CD8-positive, alpha-beta memory T cell (primary cell): ENCODE measurements at places on chromosomes 1 and 21.

DNA sequence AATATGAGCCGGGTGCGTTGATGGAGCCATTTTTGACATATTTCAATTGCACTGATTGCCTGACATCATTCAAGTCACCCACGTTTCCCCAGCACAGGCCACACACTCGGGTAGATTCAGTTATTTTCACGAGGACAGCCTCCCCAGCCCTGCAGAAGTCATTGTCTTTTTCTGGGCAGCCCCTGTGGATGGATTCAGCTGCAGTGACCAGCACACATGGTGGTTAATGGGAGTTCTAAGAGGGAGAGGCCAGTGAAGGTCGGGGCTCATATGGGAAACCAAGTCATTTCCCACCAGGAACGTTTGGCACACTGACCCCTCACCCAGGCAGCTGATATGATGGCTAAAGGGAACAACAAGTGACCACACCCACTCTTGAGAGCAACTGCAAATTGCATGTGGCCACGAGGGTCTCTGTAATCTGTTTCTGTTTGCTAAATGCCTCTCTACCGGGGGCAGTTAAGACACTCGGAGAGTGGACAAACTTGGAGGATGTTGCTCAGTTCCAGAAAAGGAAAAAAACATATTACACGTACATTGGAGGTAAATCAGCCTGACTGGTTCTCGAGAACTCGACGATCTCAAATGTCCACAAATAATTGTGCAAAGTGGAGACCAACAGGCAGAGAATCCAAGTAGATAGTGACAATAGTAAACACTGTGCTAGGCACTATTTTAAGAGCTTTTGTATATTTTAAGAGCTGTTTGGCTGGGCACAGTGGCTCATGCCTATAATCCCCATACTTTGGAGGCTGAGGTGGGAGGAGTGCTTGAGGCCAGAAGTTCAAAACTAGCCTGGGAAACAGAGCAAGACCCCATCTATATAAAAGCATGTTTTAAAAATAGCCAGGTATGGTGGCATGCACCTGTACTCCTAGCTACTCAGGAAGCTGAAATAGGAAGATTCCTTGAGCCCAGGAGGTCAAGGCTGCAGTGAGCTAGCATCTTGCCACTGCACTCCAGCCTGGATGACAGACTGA, 167.2 kb upstream of the IRF2BP2 start:
- no peak for DNase-seq
- H3K4me1 ChIP-seq = peaks cover 17% of the 10 kb centered on the region
- no peak overlapping the region for H3K27ac ChIP-seq
- H3K27me3 ChIP-seq = peaks cover 5% of the 10 kb centered on the region
- H3K36me3 ChIP-seq = no peaks in the 10 kb centered on the region

DNA sequence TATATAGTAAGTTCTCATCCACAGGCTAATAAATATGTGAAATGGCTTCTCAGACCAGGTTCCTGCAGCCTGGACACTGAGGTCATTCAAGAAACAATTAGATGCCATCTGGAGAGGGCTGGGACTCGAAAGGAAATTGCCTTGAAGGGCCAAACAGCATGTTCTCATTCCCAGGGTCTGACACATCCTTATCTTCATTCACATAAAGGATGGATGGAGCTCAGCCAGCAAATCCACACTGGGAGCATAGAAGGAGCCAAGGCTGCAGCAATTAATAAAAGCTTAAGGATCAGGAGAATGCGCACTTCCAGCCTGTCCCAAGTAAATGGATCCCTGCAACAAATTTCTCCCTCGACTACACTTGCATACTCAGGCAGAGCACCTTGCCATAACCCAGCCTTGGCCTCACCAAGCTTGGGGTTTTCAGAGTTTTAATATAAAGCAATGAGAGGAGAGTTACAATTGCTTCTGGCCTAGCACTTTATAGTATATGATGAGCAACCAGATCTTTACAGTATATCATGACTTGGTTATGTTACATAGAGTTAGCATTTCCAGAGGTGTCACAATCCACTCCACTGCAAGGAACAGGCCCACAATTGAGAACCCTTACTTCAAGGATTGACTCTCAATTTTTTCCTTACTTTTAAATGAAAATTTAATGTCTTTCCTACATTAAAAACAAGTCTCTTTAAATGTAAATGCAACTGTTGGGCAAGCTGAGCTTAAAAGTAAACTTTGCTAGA, 55.9 kb downstream of the BCAR3 start:
- no peak overlapping the region for H3K27ac ChIP-seq
- no peak for DNase-seq
- no peaks in the 10 kb centered on the region for H3K36me3 ChIP-seq
- H3K4me3 ChIP-seq = no peak overlapping the region
- H3K4me1 ChIP-seq = no peaks in the 10 kb centered on the region

DNA sequence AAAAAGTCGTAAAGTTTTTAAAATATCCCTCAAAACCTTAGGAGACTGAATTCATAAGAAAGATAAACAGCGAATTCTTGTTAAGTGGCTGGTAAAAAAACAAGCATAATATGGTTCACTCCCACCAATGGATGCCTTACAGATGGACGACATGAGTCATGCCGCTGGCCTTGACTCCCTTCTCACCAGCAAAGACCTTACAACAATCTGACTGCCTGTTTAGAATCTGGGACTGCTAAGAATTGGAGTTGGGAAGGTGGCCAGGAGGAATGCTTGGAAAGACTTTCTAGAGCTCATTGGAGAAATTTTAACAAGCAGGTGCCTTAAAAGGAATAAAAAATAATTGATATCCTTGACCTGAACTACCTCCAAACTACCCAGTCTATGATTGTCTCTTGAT, 206.9 kb upstream of the FMN2 start:
- H3K4me3 ChIP-seq = no peak overlapping the region
- no peak for DNase-seq
- H3K36me3 ChIP-seq = no peaks in the 10 kb centered on the region
- no peak overlapping the region for H3K27ac ChIP-seq

DNA sequence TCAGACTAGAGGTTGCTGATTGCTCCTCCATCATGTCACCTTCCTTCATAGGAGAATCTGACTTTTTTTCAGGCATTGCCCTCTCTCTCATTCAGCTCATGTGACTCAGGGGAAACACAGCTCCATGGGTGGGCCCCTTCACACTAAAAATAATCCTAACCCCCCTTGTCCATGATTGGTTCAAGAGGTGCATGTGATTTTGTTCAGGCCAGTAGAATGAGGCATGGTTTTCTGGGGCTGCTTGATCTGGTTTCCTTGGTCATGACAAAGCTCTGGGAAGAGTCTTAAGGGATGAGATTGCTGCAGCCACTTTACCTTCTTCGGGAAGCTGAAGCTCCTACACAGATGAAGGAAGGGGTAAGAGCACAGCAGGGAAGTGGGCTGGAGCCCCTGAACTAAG, 56.3 kb downstream of the SPAG17 start:
- H3K27ac ChIP-seq = no peak overlapping the region
- no peaks in the 10 kb centered on the region for H3K27me3 ChIP-seq
- no peak overlapping the region for H3K4me3 ChIP-seq
- no peak for DNase-seq
- no peaks in the 10 kb centered on the region for H3K36me3 ChIP-seq
- no peaks in the 10 kb centered on the region for H3K4me1 ChIP-seq

DNA sequence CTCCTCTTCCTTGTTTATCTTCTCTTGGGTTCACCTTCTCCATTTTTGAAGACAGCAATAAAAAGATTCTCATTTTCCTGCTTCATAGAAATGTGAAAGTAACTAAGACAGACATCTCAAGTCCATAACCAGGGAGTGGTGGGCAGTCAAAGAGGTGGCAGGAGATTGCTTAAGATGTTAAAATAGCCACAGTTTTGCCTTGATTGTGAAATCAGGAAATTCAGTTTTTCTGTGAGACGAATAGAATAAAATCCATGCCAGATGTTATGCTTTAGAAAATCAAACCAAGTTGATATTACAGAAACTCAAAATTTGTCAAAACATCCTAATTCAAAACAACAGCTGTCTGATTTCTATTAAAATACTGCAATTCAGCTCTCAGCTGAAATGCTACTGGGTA, 57.2 kb downstream of the TNN start:
- DNase-seq = no peak
- no peaks in the 10 kb centered on the region for H3K27me3 ChIP-seq
- no peak overlapping the region for H3K4me3 ChIP-seq
- no peaks in the 10 kb centered on the region for H3K36me3 ChIP-seq
